ENCODE measurements at places on chromosomes 6 and 20.

GRCh38 chr6:51472745-51473487 lies 614.5 kb downstream of the PKHD1 start:
- DNase-seq, result no peak

DNA sequence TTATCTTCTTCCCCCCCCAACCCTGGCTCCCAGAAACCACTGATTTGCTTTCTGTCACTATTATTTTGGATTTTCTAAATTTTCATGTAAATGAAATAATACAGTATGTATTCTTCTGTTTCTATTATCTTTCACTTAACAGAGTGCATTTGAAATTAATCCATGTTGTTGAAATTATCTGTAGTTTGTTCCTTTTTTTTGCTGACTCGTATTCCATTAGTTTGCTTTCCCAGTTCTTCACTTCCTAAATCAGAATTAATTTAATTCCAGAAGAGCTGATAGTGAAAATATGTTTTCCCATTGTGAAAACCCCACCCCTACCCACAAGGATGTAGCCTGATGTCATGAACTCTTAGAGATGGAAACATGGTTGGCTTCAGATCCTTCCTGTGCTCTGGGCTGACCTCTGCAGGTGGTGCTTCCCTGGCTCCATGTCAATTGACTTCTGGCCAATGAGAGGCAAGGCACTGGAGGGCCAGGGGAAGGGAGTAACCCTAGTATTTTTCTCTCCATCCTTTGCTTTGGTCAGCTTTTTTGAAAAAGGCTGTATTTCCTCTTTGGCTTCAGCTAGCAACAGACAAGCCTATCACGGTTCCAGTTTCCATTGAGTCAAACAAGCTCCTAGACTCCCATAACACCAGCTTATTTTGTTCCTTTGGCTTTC lies 244.4 kb upstream of the HSF2 start:
- no peak for DNase-seq

GRCh38 chr6:25868436-25869183 lies 5.4 kb downstream of the SLC17A3 start:
- no peak for DNase-seq

DNA sequence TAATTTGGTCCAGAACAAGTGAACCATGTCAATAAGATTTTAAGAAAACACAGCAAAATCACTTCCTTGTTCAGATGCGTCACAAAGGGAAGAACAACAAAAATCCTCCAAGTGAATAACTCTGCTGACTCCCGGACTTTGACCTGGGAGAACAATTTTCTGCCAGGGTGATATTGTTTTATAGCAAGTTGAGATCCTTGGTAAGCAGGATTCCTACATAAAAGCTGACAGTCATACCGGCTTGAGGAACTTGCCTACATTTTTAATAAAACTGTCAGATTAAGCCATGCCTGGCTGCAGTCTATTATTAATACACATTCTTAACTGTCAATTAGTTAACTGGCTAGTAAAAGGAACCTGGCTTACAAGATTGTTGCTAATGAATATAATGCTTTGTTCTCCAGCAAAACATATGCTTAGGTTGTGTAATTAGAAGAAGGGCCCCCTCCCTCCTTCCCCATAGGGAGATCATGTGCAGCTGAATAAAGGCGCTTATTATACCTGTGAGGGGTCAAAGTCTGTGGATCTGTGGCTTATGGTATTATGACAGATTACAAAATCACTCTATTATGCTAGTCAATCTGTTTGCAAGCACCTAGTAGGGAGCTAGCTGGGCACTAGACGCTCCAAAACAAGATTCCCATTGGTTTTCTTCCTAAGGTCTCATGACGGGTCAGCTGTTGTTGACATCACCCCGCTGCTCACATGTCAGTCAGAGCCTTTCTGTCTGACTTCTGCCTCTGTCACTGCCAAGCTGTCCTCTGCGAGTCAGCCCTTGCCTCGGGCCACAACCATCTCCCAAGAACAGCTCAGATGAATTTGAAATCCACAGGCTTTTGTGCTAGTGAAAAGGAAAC lies 44.6 kb upstream of the SEC63 start:
- DNase-seq, result no peak

GRCh38 chr6:21053612-21054011 lies 519.4 kb downstream of the CDKAL1 start:
- no peak for DNase-seq

DNA sequence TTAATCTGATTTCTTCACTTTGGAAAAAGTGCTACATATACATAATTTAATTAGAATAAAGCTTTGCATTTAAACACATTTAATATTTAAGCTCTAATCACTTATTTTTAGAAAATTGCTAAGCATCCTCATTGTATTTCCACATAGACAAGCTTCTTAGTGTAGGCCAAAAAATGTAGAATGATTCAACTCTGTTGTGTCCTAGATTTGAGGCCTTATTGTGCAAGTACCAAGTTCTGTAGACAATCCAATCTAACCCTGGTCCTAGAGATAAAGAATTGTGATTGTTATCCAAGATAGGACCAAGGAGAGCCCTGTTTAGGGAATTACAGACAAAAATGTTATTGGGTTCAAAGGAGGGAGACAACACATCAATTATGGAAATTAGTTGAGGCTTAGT lies 27.6 kb downstream of the MRAP2 start:
- DNase-seq, result no peak

- no peak for DNase-seq
Measured at GRCh38 chr6:35967076-35967774, 46.3 kb upstream of the SRPK1 start.

GRCh38 chr6:16802071-16802470 lies 40.8 kb upstream of the ATXN1 start:
- DNase-seq, result no peak

DNA sequence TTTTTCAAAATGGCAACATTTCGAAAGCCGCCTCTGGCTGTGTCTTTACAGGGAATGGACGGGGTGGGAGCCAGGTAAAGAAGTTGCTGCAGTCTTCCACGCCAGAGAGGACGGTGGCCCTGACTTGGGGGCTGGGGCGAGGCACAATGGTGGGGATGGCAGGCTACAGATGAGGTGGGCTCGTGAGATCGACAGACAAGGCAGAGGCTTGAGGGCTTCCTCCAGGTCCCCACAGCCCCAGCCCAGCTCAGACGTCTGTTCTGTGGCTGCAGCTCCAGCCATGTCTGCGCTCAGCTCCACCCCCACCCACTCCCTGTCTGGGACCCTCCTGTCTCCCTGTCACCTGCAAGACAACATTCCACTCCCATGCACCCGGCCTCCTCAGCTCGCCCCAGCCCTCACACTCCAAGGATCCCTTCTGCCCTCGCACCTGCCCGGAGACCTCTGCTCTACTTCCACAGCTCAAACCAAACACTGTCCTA lies 7.4 kb upstream of the C20orf144 start:
- no peak for DNase-seq

DNA sequence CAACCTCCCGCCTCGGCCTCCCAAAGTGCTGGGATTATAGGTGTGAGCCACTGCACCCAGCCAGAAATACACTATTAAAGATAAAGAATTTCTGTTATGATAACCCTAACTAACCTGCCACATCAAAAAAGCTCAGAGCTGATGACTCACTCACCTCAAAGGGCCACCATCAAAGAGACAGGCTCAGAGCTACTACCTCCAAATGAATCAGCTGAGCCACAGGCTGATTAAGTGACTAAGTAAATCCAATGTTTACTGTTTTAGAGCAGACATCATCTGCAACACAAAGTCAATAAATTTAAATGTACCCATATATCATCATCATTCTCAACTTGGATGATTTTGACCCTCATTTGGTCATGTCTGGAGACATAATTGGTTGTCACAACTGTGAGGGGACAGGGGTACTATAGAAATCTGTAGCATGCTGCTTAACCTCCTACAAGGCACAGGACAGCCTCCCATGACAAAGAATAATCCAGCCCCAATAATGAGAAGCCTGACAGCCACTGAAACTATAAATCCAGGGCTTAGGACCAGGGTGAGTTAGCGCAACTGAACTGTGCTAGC lies 106.5 kb downstream of the ATP9A start:
- peak; percentile 70 for DNase-seq

DNA sequence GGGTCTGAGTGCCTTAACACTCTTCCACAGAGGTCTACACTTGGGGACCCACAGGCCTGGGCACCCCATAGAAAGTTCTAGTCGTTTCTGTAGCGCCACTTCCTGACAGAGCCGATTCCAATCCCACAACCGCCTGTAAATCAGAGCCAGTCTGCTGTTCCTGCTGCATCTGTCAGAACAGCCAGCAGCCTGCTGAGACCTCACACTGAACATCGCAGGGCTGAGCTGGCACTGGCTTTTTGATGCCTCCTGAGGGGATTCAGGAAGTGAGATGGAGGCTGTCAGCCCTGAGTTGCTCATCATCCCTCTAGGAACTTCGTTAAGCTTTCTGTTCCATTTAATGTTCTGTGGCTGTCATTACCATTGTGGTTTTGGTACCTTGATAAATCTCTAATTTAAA lies 48.9 kb downstream of the DCBLD1 start:
- DNase-seq, result no peak

DNA sequence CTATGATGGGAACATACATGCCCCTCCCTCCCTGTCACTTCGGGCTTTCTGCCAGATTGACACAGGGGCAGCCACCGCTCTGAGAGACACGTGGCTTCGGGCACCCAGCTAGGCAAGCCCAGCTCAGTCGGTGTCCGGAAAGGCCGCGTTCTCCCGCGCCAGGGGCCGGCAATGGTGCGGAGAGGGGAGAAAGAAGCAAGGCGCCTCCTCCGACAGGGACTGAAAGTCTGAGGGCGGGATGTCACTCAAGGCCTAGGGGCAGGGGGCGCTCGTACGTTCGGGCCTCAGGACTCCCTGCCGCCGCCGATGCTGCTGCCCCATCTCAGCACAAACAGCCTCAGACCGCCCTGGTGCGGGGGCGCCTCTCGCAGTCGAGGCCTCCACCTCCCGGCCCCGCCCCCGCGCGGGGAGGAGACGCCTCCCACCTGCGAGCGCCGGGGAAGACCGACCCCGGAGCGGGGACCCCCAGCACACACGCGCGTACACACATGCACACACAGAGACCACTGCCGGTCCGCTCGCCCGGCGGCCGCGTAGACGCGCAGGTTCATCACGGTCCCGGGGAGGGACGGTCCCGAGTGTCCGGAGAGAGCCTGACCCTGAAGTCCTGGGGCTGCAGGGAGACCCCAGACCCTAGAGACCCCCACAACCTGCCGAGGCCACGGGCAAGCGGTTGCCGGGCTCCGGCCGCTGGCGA lies 1.9 kb downstream of the GRM4 start:
- no peak for DNase-seq

- no peak for DNase-seq
Measured at GRCh38 chr6:19976411-19977129, 139.4 kb downstream of the ID4 start.

DNA sequence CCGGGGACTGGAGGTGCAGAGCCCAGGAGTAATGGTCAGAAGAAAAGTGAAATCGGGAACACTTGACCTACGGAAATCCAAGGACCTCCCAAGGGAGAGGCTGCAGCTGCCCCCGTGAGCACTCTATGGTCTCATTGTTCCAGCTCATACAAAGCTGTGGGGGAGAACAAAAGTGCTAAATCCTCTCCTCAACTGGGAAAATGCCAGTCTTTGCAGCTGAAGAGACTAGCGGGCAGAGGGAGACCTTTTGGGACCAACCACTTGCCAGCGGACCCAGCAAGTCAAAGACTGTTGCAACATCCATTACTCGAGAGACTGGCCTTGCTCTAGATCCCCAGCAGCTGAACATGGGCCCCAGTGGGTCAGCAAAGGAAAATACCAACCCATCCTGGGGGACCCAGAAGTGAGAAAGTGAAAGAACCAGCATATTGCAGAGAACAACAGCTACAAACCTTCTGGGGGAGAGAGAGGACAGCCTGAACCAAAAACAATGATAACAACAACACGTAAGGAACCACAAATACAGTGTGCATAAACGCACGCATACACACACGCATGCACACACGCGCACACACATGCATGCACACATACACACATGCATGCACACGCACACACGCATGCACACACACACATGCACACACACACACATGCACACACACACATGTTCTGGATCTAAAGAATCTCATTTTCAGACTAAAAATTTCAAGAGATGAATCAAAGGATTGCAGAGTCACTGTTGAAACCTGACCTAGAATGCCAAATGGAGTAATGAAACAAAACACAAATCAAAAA lies 24.7 kb upstream of the ELMO2 start:
- DNase-seq, result no peak

GRCh38 chr6:1485678-1486077 lies 96.3 kb downstream of the FOXF2 start:
- DNase-seq, result peak; percentile 74

DNA sequence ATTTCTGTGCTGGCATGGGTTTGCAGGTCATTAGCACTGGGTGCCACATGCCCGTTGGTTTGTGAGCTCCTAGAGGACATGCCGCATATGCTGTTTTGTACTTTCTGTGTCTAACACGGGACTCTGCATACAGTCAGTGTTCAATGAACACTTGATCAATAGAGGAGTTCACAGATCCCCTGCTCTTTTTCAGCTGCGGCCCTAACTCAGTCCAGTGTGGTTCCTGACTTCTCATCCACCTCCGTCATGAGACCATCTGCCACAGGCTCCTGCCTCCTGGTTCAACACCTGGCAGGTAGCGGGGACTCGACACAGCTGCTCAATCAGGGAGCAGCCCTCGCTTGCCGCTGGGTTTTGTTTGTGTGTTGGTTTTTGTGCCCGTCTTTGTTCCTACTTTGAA lies 13.8 kb upstream of the BMP7 start:
- DNase-seq, result no peak

GRCh38 chr20:40959325-40960092 lies 69.1 kb upstream of the TOP1 start:
- DNase-seq, result no peak

DNA sequence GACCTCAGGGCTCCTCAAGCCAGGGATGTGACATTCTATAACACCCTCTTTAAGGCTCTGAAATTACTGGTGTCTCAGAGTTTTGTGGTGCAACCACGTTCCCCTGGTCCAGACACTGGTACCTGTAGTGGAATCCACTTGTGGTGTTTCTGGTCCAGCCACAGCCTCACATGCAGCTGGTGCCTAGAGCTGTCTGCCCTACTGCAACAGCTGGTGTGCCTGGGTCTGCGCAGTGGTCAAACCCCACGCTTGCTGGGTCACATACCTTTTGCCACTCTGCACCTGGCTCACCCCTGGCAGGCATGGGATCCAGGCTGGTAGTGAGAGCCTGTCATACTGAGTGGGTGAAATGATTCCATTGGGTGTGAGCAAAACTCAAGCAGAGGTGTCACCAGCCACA lies 1230.2 kb upstream of the EYS start:
- DNase-seq, result no peak

DNA sequence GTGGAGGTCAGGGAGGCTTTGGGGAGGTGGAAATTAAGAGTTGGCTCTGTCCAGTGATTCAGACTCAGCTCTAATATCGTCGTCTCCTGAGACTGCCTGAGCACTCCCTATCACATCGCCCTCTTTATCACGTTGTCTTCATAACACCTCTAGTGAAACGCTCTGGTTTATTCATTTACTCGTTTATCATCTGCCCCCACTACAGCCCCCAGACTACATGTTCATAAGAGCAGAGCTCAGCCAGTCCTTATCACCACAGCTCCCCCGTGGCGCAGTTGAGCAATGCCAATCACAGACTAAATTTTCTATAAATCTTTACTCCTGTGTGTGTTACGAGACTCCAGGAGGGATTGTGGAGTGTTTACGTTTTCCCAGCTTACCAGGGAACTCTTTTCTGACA lies 316.2 kb downstream of the ADGRB3 start:
- no peak for DNase-seq

- DNase-seq, result no peak
Measured at GRCh38 chr6:13432526-13433184, 54.7 kb downstream of the GFOD1 start.

- DNase-seq, result no peak
Measured at GRCh38 chr20:9198460-9198859, 129.6 kb downstream of the PLCB4 start.

GRCh38 chr6:912871-913835 lies 220.2 kb upstream of the EXOC2 start:
- no peak for DNase-seq

GRCh38 chr6:168370310-168370991 lies 50.9 kb upstream of the DACT2 start:
- peak; percentile 58 for DNase-seq

All from H54 (cell line).